ENCODE measurements at places on chromosomes 4 and X.
A peak's percentile ranks its signal among the peaks of the same experiment; 100 is the strongest.

DNA sequence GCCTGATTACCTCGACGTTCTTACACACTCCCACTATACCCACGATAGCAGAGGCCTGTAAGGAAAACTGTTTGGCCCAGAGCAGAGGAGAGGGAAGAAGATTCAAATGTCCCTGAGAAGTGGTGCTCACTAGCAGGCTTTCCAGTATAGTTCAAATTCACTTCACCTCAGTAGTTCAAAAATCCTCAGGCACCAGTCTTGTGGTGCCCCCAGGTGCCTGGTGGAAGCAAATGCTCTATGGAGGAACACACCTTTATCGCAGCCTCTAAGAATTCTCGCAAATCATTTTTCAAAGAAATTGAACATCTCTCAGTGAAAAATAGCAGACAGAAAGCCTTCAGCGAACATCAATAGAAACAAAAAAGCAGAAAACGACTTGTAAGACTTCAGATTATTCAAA, 12.2 kb upstream of the MTMR1 start:
- DNase-seq = no peak

DNA sequence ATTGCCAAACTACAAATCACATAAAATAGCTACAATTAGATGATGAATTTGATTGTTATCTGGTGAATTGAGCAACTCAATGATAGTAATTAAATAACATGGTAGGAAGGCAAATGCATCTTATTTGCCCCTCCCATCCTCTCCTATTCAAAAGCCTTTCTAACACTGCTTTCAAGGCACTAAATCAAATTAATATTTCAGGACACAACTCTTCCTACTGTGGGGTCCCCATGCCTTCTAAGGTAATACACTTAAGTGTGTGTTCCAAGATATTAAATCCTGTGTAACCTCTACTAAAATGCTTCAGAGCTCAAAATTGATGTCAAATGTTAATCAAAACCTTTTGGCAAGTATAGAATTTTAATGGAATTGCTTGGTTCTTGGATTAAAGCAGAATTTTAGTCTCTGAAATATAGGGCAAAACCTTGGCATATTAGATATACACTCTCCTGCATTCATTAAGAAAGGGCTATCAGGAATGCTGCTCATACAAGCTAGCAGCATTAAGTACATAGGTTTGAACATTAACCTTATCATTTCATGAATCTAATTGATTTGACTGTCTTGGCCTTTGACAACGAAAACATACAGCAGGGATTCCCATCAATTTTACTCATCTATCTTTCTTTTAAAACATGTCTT, 371.8 kb upstream of the GALNTL6 start:
- DNase-seq = no peak

DNA sequence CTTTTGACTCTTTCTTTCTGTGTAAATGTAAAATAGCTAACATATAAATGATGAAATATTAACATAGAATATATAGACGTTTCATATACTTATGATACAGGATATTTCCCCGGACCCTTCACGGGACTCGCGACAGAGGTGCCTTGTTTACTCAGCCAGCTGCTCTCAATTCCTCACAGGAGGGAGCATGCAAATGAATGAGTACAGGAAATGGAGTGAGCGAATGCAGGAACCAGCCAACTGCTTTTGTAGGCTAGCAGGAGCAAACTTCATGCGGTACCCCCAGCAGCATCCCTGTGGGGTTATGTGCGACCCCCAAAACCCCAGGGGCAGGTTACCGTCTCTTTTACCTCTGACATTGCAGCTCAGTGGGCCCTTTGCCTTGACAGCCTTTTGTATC, 110.3 kb upstream of the PDHA2 start:
- no peak for DNase-seq

DNA sequence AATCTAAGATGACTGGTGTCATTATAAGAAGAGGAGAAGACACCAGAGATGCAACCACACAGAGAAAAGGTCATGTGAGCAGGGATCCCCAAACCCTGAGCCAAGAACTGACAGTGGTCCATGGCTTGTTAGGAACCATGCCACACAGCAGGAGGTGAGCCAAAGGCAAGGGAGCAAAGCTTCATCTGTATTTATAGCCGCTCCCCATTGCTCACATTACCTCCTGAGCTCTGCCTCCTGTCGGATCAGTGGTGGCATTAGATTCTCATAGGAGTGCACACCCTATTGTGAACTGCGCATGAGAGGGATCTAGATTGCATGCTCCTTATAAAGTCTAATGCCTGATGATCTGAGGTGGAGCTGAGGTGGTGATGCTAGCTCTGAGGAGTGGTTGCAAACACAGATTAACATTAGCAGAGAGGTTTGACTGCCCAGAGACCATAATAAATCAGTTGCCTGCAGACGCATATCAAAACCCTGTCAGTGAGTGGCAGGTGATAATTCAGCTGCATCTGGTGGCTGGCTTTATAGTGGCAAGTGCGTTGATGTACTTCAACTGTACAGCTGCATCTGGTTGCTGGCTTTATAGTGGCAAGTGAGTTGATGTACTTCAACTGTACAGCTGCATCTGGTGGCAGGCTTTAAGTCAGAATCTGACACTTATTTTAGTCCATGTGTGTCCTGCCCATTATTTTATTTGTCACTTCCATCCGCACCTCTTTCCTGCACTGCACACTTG, 19.8 kb upstream of the CXCL2 start:
- DNase-seq = peak; percentile 71

- DNase-seq = peak; percentile 3
Observed at GRCh38 chr4:113955411-113955810, 24.0 kb downstream of the ARSJ start.

DNA sequence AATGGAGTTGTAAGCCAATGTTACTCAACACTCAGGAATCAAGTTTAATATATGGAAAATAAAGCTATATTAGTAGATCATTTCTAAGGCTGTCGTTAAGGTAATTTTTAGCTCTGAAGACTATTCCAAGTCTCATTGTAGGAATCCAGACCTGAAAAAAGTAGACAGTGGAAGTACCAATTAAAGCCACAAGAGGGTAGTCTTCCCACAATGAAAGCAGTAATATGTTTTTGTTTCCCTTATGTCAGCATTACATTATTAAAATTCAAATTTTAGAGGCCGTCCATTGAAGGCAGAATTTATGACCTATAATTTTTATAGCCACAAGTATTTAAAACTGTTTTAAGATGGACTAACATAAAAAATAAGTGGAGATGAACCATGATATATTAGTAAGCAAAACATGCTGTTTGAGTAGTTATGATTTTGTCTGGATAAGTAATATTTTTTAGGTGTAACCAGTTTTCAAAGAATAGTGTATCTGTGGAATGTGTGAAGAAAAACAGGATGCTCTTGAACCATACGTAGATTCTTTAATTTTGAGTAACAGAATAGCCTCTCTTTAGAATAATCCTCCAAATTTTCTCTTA, 372.6 kb upstream of the TECRL start:
- DNase-seq = no peak

GRCh38 chrX:154333837-154334271, 38.3 kb downstream of the TKTL1 start:
- DNase-seq = no peak

- no peak for DNase-seq
Observed at GRCh38 chr4:123449362-123449761, 52.8 kb downstream of the SPRY1 start.

DNA sequence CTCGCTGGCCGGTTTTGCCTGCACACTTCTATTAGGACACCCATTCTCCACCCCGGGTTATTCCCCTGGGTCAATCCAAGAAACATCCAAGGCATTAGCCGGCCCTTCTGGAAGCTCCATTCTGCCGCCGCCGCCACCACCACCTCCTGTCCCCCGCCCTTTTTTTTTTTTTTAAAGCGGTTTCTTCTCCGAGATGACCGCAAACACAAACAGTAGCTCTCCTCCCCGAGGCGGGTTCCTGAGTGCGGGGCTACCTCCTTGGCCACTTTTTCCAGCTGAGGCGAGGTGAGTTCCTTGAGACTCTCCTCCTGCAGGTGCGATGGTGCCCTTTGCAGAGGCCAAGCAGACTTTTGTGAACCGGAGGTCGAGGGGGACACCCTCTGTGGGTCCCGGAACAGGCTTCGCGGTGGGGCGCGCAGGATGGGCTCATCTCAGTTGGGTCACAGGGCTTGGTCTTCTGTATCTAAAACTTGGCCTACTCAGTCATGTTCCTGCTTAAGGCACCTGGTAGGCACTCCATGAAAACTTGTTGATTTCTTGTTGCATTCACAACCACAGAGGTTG, 930 bp downstream of the NWD2 start:
- DNase-seq = no peak

DNA sequence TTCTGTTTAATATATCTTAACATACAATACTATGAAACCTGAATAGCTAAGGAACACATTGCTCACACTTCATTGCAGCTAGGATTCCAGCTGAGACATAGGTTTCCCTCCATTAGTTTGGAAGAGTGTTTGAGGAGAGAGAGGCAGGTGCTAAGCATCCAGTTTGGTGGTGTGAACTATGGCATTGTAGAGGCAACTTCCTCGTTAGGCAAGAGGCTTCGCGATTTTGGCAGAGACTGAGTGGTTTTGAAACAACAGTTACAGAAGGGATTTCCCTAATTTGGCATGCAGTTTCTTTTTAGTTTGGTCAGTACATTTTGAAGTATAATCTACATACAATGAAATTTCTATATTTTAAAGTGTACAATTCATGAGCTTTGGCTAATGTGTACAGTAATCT, 117.1 kb upstream of the BMP3 start:
- DNase-seq = no peak

DNA sequence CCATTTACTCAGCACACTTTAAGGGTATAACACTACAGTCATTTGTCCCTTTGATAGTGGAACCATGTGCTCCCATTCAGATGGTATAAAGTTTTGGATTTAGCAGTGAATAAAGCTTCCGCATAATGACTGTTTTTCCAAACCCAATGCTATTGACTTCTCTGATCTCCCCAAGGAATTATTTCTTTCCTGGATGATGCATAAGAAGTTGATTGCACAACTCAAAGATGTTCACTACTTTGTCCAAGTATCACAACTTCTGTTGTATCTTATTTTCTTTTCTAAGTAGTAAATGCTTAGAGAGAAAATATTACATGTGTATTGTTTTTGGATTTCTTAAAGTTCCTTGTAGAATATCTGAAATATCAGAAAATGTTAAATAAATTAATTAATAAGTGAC, 300.2 kb downstream of the GPM6A start:
- DNase-seq = no peak

GRCh38 chr4:188682321-188682720, 543.1 kb downstream of the TRIML1 start:
- DNase-seq = no peak

DNA sequence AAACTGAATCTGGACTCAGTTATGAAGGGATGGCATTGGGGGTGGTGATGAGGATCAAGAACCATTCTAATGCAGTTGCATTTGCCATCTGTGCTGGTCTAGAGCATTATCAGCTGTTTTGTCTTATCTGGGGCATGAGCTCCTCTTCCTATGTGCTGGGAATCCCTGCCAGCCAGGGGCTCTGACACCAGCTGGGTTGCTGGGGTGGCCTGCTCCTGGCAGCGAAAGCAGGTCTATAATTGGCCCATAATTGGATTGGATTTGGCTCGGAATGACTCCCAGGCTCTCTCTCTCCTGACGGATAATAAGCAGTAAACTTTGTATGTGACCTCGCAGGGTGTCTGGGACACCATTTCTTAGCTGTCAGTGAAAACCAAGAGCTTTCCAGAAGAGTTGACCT, 34.1 kb downstream of the SMPX start:
- DNase-seq = no peak

GRCh38 chrX:49838374-49838773, 9.3 kb downstream of the PAGE4 start:
- DNase-seq = no peak

DNA sequence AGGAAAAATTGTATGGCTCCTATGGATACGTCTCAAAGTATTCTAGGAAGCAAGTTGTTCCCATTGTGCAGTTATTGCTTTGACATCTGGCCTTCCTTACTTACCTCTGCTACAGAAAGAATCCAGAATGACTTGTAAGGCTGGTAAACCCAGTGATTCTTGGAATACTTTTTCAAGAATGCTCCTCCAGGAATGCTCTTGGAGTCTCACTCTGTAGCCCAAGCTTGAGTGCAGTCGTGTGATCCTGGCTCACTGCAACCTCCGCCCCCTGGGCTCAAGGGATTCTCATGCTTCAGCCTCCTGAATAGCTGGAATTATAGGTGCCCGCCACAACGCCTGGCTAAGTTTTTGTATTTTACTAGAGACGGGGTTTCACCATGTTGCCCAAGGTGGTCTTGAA, 38.1 kb downstream of the GAB1 start:
- DNase-seq = no peak

GRCh38 chr4:73311428-73311827, 52.8 kb upstream of the ANKRD17 start:
- DNase-seq = no peak

- no peak for DNase-seq
Observed at GRCh38 chrX:102604327-102604726, 5.0 kb downstream of the ARMCX5 start.

- DNase-seq = no peak
Observed at GRCh38 chr4:88043001-88043400, 35.6 kb downstream of the PKD2 start.

- no peak for DNase-seq
Observed at GRCh38 chrX:152876931-152877840, 20.7 kb upstream of the ZNF185 start.

- no peak for DNase-seq
Observed at GRCh38 chr4:176444741-176445140, 125.0 kb downstream of the SPCS3 start.

DNA sequence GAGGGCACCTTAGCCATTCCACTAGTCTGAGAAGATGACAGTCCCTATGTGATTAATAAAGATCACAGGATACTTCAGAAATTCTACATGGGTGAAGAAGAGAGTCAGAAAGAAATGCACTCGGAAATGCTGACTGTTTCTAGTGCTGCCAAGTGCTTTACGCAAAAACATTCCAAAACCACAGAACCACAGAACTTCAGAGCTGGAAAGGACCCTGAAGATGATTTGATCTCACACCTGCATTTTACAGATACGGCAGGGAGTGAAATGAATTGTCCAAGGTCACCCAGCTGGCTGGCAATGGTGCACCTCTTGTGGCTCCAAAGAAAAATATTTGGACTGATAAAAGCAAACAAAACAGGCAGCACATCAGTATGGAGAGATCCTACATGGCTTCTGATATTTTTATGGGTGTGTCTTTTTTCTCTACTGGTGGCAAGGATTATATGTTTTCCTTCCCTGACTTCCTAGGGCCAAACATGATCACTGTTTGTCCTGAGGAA, 115.9 kb downstream of the MAML3 start:
- no peak for DNase-seq

DNA sequence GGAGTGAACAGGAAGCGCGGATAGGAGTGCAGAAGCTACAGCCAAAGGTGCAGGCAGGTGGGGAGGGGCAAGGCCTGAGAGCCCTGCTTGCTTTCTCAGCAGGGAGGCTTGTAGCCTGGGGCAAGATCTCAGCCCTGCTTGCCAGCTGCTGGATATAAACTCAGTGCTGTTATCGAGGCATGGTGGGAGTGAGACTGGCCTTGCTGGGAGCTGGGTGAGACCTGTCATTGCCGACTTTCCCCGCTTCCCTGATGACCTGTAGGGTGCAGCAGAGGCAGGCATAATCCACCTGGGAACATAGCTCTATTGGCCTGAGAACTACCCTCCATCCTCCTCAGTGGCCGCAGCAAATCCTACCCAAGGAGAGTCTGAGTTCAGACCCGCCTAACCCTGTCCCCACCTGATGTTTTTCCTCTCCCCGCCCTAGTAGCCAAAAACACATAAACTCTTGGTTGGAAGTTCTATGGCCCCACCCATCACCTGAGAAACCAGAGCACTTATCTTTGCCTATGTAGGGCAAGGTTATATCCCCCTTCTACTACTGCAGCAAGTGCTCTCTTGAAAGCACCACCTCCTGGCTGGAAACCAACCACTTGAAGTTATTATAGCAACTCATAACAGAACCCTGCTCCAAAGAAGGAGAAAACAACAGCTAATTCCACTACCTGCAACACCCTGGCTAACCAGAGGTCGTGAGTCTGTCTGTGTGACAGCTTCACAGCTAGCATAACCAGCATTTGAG, 80.7 kb downstream of the FHIP1A start:
- DNase-seq = peak; percentile 48
